ENCODE measurements at places on chromosomes 11 and 22.
A peak's percentile ranks its signal among the peaks of the same experiment; 100 is the strongest.

- no peak for DNase-seq
These were observed 10.5 kb downstream of the ASPHD2 start for GRCh38 chr22:26439559-26439958.

DNA sequence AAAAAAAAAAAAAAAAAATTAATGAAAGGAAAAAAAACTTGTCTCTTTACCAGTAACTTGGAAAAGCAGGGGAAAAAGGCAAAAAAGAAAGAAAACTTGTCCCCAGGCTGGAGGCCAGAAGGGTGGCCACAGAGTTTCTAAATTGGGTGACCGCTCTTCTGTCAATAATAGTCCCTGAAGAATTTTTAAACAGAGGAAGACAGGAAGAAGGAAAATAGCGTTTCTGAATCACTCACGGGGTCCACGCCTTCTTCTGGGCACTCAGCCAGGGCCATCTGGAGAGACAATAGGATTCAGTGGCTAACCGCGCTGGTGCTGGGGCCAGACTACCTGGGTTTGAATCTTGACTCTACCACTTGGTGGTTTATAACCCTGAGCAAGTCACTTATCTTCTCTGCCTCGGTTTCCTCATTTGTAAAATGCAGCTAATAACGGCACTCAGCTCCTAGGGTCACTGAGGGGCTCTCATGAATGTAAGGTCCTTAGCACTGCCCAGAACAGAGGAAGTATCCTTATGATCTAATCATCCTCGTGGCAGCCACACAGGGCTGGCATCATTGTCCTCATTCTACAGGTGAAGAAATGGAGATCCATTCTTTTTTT, 7.0 kb downstream of the C11orf86 start:
- no peak for DNase-seq

- no peak for DNase-seq
These were observed 392.5 kb downstream of the CTTN start for GRCh38 chr11:70790671-70791300.

DNA sequence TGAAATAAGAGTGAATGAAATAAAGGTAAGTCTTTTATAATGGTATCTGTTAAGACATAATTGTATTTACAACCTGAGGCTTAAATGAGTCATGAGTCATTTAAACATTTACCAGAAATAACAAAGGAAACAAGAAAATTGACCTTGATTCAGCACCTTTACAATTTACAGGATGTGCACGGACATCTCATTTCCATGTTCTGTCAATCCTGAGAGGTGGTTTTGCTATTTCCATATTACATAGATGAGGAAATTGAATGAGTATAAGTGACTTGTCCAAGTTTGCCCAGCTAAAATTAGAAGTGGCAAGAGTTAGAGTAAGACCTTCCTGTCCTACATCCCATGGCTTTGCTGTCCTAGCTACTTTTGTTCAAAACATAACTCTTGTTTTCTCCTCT, 89.1 kb downstream of the TRIM44 start:
- DNase-seq: no peak

- DNase-seq: no peak
These were observed 78.5 kb downstream of the CYP2R1 start for GRCh38 chr11:14813516-14813915.

GRCh38 chr11:126521196-126521595, 165.7 kb downstream of the ST3GAL4 start:
- DNase-seq: no peak

DNA sequence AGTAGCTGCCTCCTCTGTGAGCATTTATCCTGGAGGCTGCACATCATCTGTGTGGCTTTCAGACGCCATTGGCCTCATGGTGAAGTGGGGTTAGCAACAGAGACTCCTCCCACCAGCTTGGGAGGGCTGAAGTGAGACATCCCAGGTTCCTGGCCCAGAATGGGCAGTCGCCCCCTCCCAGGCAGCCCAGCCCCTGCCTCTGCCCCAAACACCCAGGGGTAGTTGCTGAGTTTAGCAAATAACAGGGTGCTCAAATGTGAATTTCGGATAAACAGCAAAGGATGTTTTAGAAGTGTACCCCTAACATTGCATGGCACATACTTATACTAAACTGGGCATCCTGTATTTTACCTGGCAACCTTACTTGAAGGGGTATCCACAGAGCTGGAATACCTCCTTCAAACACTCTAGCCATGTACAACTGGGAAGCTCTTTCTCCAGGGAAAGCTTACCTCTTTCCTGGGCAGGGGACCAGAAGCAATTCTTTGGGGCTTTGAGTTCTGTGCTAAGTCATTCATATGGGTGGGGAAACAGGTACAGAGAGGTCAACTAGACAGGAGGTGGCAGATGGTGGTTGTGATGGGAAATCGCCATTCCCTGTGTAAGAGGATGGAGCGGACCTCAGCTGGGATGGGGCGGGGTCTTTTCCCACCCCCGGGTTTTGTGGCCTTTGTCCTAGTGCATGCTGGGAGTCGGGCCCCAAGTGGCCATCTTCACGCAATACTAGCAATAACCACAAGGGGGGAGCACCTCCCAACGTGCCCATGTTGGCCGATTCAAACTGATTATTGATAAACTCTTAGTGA, 19.3 kb downstream of the MTFP1 start:
- DNase-seq: peak; percentile 45

- no peak for DNase-seq
These were observed 7.4 kb upstream of the CXCR5 start for GRCh38 chr11:118876286-118876685.

- no peak for DNase-seq
These were observed 17.7 kb downstream of the RBFOX2 start for GRCh38 chr22:36010882-36011281.

- no peak for DNase-seq
These were observed 344.1 kb upstream of the SYN3 start for GRCh38 chr22:33402325-33402724.

GRCh38 chr11:21514316-21514715, 678.6 kb upstream of the ANO5 start:
- no peak for DNase-seq

GRCh38 chr11:108035690-108036089, 27.0 kb downstream of the CUL5 start:
- no peak for DNase-seq

DNA sequence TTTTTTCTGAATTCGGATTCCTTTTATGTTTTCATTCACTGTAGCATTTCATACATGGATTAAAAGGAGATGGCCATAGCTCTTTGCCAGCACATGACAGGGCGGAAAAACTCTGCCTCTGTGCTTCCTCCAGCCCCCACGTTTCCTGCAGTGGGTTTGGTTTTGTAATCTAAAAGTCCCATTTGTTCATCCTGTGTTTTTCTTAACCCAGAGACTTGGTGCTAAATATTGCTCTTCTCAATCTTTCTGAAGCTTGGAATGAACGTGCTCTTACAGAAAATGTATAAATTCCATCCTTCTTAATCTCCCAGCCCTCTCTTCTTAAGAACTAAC, 89.9 kb downstream of the PPP6R3 start:
- no peak for DNase-seq

DNA sequence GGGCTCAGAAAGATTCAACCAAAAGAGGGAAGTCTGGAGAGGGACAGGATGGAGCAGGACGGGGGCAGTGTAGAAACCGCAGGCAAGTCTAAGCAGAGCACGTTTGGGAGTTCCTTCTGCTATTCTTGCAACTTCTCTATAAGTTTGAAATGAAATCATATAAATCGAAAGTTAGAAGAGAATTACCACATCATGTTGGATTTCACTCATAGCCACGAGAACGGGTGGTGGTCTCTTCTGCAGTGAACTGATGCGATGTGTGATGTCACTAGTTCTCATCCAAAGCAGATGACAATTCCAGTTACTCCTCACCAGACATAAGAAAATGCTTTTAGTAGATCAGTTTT, 36.0 kb downstream of the KCNQ1 start:
- DNase-seq: no peak

GRCh38 chr22:46575911-46576555, 38.6 kb upstream of the CELSR1 start:
- no peak for DNase-seq
